ENCODE measurements at places on chromosomes 7 and 10.

- no peak for DNase-seq
These were observed 67.9 kb downstream of the ADCY1 start for GRCh38 chr7:45642044-45642443.

- peak; percentile 85 for DNase-seq
These were observed 1.5 kb upstream of the LOXL4 start for GRCh38 chr10:98269435-98269912.

DNA sequence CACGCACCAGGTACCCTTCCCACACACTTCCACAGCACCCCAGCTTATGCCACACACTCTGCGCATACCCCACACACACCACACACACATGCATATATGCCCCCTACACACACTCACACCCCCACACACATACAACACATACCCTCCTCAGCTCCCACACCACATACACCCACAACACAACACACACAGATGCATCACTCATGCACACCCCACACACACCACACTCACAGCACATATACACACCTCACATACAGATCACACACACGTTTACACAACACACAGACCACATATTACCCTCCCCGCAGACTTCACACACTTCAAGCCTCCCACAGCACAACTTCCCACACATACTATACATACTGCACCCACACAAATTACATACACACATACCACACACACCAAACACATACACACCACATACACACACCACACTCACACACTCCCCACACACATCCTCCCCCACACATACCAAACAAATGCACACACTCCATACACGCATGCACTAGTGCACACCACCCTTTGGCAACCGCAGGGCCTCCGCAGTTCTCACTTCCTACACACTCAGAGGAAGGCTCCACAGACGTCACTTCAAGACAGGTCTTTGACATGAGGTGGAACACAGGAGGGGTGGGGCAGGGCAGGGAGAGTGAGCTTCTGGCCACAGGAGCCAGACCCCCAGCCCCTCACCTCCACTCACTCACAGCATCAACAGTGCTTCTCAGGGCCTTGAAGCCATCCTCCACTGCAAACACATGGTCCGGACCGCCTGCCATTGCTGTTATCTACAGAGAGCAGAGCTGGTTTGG lies 18.5 kb upstream of the ANTXRL start:
- DNase-seq: no peak

- no peak for DNase-seq
These were observed 203.2 kb downstream of the GFRA1 start for GRCh38 chr10:116069856-116070255.

Data from left ventricle myocardium inferior (tissue), 1 donor.